Panc1 (cell line): ENCODE measurements at places on chromosomes 3 and 15.

DNA sequence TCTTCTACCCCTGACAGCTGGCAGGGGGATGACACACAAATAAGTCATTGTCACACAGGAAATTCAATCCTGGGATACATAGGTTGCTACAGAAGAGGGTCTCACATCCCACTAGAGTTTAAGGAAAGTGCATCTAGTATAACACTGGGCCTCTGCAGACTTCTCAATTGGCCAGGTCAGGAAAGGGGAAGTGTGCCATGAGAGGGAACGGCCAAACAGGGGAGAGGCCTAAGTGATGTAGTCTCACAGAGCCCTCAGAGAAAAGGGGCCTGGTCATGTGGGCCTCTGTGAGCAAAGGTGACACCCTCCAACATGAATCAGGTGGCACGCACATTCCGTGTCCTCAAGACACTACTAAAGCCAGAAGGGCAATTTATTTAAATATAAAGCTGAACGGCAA lies 11.2 kb downstream of the ZXDC start:
- DNase-seq: no peak

GRCh38 chr15:35064576-35065190 lies 20.4 kb downstream of the NANOGP8 start:
- no peak for DNase-seq

- no peak for DNase-seq
Measured at GRCh38 chr15:48096813-48097212, 24.0 kb upstream of the SLC24A5 start.

GRCh38 chr15:31457161-31457560 lies 130.5 kb downstream of the KLF13 start:
- no peak for DNase-seq

- no peak for DNase-seq
Measured at GRCh38 chr15:68618394-68618793, 39.6 kb downstream of the CORO2B start.

- DNase-seq: no peak
Measured at GRCh38 chr3:123353850-123354233, 95.0 kb downstream of the ADCY5 start.

DNA sequence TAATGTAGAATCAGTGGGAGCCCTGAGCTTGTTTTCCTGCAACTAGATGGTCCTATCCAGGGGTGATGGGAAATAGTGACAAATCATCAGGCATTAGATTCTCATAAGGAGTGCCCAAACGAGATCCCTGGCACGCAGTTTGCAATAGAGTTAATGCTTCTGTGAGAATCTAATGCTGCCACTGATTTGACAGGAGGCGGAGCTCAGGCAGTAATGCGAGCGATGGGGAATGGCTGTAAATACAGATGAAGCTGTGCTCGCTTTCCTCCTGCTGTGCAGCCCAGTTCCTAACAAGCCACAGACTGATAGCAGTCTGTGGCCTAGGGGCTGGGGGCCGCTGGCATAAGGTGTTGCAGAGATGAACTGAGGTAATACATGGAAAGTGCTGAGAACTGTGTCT lies 28.3 kb upstream of the TMEM42 start:
- no peak for DNase-seq

- no peak for DNase-seq
Measured at GRCh38 chr3:64316971-64317370, 91.7 kb upstream of the PRICKLE2 start.

DNA sequence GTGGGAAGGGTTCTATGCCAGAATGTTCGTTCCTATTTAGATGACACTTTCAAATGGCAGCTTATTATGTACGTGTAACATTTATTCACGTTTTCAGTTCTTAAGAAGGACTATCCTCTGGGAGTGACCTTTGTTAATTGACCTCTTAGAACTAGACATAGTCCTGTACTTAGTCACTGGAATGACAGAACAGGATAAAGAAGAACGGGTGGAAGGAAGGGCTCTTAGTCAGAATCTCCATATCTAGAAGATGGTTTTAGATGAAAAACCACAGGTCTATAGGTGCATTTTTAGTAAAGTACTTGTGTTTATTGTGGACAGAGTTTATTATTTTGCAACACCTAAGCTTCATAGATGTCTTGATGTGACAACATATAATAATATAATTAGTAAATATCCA lies 6.5 kb downstream of the METTL6 start:
- DNase-seq: no peak

GRCh38 chr15:70063261-70063925 lies 34.3 kb downstream of the TLE3 start:
- no peak for DNase-seq

DNA sequence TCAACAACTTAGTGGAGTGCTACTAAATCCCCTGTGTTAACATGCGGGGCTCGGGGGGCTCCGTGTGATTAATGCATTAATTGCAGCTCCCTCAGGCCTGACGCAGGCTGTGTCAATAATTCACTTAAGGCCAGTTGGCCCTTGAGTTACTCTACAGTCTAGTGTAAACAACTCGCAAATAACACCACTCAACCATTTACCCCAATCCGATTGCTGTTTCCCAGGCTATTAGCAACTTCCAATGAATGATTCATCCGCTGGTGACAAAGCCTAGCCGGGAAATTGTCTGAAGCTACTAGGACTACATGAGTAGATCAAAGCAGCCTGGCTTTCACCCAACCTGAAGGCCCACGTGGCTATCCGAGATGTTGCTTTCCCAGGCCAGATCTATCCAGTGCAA lies 121.3 kb upstream of the SOX14 start:
- DNase-seq: no peak

DNA sequence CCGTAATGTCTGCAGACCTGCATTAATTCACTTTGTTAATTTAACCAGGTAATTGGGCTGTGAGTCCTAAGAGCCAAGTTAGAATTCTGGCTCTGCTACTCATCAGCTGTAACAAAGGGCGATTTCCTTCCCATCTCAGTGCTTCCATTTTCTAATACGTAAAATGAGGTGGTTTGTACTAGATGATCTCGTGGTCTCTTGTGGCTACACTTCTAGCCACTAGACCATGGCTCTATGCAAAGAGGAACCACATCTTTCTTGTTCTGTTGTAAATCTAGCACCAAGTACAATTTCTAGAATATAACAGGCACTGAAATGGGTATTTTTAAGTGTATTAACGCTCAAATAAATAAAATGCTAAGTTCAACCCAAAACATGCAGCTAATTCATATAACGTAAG lies 174.4 kb upstream of the THBS1 start:
- no peak for DNase-seq

DNA sequence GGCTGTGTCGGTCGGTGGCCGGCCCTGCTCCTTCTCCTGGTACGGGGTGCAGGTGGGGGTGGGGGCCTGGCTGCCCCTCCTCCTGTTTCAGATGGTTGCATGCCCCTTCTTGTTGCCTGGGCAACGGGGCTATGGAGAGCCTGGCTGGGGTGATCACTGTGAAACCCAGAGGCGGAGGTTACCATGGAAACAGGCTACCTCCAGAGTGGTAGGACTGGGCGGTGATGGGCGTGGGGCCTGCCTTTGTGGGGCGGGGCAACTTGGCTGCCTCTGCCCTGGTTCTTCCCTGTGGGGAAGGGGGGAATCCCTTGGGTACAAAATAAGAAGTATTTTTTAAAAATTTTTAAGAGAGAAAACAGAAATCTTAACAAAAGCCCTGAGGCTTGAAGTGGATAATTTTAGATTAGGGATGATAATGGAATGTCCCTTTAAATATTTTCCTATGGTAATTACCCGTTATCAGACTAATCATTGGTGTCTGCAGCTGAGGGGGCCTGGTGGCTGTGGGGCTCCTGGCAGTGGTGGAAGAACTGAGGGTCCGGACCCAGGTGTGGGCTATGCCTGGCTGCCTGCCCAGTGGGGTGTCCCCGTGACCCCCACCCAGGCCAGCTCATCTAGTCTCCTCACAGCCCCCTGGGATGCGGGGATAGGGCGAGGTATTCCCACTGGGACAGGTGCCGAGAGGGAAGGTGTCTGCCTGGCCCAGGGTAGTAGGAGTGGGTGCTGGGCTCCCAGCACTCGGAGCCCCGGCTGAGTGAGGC lies 32.5 kb downstream of the PLXNA1 start:
- DNase-seq: no peak

DNA sequence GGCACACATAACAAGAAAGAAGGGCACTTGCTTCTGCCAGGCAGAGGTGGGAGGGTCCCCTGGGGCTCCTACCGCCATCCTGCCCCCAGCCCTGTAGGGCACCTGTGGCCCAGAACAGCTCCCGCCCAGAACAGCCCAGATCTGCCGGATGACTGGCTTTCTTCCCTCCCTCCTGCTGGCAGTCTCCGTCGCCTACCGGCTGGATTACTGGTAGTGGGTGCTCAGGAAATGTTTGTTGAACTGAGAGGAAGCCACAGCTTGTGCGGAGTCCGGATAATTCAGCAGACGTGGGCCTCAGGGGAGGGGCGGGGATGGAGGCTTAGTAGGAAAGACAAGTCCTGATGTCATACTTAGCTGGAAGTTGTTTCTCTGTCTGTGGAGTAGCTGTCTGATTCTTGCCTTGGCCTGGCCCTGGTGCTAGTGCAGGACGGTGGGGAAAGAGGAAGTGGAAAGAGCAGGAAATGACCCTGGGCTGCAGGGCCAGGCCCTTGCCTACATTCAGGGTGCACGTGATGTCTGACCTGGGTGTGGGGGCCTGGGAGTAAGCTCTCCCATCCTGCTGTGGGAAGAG lies 6.7 kb downstream of the CCDC9B start:
- DNase-seq: no peak

DNA sequence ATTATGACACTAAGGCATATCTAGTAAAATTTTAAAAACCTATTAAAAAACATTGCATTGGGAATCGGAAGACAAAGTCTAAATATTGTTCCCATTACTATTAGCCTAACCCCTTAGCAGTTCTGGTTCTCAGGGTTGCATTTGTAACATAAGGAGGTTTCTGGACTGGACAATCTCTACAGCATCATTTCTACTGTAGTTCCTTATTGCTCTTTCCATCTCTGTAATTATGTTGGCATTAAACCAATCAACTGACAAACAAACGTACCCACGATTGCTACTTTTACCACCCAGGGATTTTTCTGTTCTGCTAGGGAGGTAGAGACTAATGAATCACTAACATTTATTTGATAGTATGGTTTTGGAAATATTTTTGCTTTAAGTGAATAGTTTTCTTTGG lies 190.8 kb downstream of the CBLB start:
- DNase-seq: no peak

DNA sequence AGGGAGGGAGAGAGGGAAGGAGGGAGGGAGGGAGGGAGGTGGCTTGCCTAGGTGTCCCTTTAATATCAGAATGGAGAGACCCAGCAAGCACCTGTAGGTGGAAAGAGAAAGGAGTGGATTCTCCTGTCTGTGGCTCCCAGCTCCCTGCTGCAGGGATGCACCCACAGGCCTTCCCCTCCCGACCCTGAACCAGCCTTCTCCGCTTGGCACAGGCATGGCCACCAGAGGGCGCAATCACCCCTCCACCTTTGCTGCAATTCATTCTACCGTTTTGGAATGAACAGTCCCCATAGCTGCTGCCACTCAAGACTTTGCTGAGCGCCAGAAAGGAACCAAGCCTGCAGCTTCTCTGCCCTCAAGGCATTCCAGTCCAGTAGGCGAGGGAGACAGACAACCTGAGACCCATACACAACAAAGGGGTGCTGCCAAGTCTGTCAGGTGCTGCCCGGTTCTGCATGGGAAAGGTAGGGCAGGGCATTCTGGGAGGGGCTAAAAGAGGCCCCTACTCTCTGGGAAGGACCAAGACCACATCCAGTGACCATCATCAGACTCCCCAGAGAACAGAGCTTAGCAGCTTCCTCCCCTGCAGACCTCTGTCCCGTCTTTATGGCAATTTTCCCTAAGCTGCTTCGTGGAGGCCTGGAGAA lies 4.9 kb downstream of the TLR9 start:
- DNase-seq: peak; percentile 64

DNA sequence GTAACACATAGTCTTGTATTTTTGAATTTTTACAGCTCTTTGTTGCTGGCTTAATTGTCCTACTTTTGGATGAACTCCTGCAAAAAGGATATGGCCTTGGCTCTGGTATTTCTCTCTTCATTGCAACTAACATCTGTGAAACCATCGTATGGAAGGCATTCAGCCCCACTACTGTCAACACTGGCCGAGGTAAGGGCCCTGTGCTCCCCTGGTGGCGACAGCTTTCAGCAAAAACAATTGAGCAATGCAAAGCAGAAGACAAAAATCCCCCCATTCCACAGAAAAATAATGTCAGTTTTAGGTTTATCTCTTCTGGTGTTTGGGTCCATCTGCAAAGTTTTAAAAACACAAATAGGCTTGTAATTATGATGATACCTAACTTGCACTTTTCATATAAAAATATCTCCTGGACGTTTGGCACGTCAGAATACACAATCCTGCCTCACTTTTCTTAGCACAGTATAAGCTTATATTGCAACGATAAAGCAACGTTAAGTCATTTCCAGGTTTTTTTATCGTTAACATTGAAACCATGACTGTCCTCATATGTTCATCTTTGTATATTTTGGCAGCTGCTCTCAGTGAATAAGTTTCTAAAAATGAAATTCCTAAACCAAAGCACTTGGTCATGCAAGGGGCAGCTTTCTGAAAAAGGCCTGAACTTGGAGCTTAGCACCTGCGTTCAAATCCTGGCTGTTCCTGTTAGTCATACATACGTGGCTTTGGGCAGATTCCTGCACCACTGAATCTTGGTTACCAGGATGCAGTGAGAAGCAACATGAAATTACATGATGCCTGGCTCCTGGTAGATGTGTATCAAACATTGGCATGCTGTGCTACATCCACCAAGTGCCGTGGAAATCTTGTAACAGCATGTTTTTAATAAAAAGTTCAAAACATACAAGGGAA lies 8.5 kb downstream of the SEC61A1 start:
- DNase-seq: no peak

DNA sequence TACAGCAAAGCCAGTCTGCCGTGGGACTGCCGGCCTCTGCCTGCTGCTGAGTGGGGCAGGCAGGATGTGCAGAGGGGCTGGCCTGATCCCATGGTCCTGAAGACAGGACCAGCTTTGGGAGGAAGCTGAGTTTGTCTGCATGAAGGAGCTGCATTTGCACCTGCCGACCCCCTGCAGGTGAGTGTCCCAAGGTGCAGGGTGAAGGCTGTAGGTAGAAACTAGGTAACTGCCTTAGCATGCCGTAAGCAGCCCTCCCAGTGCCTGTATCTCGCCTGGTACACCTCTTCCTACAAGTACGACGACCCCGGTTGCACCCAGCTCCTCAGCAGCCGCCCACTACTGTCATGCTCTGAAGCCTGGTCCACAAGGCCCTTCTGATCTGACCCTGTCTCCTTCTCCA lies 34.9 kb downstream of the AMOTL2 start:
- no peak for DNase-seq

GRCh38 chr3:16589120-16589519 lies 16.1 kb downstream of the DAZL start:
- DNase-seq: no peak

GRCh38 chr3:33167716-33168336 lies 50.8 kb downstream of the SUSD5 start:
- no peak for DNase-seq

- DNase-seq: no peak
Measured at GRCh38 chr3:75235631-75236030, 428.5 kb upstream of the FRG2C start.
